ENCODE measurements at places on chromosomes 3 and 15.

GRCh38 chr3:23735535-23736326 is 70.0 kb upstream of the UBE2E1 start:
- no peak for DNase-seq

DNA sequence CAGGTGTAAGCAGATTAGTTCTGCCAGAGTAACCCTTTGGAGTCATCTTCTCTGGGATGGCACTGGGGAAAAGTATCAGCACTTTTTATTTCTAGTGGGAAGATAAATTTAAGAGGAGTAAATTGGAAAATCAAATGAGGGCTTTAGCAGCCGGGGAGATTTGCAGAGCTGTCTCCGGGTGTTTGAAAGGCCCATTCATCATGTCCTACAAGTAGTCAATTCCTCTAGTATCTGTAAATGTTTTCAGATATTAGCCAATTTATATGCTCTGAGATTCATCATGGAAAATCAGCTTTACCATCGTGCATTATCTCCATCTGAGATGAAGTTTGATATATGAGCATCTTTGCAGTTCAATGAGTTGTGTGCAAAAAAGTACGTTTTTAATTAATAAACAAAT is 93.6 kb downstream of the CDIN1 start:
- no peak for DNase-seq

GRCh38 chr3:127949446-127950055 is 34.5 kb downstream of the KBTBD12 start:
- DNase-seq = no peak

DNA sequence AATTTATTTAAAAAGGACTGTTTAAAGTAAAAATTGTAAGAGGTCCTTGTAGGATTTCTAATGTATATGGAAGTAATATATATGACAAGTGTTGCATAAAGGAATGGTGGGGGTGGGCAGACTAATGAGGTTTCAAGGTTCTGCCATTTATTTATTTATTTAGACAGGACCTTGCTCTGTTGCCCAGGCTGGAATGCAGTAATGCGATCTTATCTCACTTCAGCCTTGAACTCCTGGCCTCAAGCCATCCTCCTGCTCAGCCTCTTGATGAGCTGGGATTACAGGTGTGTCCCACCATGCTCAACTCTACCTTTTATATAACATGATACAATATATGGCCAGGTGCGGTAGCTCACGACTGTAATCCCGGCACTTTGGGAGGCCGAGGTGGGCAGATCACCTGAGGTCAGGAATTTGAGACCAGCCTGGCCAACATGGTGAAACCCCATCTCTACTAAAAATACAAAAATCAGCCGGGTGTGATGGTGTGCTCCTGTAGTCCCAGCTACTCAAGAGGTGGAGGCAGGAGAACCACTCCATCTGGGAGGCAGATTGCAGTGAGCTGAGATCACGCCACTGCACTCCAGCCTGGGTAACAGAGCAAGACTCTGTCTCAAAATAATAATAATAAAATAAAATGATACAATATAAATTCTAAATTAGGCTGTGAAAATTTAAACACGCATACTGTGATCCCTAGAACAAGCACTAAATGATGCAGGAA is 33.8 kb upstream of the IGF2BP2 start:
- no peak for DNase-seq

DNA sequence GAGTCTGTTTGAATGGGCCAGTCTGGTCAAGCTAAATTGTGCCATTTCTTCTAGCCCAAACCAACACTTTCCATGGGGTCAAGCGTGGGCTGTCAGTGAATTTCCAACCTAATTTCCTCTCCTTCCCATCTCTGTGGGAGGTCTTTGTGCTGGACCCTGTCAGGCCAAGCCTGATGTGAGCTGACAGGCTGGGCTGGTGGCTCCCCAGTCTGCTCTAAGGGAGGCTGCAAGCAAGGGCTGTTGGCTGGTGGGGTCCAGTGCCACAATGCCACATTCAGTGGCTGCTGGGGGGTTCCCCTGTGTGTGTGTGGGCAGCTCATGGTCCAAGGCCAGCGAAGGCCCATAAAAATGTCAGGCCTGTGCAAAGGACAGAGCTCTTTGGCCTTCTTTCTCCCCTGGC is 216.1 kb downstream of the OPA1 start:
- DNase-seq = no peak

- peak; percentile 65 for DNase-seq
Measured at GRCh38 chr3:195106418-195106906, 164.5 kb downstream of the XXYLT1 start.

DNA sequence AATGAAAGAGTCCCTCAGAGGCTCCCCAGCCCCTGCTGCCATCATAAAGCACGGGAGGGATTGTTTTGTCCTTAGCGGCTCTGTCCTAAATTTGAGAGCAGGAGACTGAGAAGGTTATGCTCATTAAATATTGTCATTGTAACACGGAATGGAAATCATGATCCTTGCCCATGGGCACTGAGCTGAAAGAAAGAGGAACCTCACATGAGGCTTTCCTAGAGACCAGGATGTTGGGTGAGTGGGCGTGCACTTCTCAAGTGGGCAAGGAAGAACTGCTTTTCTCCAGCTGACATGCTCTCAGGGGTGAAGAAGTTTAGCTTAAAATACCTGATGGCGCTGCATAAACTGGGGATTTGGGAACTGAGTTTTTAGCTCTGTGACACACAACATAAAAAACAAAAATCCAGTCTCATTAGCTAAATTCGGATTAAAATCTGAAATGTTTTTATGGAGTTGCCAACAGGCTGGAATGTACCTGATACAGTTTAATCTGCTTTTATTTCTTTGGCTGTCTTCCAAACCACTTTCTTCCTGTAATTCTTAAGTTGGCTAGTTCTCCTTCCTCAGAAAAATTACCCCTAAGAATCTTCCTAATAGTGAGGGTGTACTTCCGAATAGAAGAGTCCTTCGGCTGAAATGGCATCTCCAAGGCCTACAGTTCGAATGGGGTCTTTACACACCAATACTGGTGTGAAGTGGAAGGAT is 31.7 kb downstream of the ADPGK start:
- DNase-seq = peak; percentile 20

GRCh38 chr15:45187894-45188830 is at the start of gene SHF:
TSS of gene SHF (minus strand) at chr15:45187966. CDS start at chr15:45187951, 15 bp downstream.
- DNase-seq = peak; percentile 75

DNA sequence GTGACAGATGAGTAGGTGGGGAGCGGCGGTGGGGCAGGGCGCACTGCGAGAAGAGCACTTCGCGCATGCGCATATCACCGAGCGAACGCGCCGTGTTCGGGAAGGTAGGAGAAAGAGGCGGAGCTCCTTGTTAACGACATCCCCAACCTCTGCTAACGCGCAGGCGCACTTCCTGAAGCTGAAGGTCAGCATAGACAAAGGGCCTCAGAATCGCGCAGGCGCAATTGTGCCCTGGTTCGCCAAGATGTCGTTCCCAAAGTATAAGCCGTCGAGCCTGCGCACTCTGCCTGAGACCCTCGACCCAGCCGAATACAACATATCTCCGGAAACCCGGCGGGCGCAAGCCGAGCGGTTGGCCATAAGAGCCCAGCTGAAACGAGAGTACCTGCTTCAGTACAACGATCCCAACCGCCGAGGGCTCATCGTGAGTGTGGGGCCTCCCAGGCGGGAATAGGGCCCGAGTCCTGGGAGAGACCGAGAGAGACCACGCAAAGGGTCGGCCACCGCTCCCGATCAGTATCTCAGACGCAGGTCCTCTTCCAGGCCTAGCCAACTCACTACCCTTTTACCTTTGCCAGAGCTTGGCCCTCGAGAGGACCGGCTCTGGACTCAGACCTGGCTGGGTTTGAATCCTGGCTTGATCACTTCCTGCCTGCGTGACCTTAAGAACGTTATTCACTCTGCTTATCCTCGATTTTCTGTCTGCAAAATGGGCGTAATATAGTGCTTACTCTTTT is at the start of gene NDUFB4:
Gene NDUFB4, plus strand, starts transcription at position 221 of the 737 bp plus-strand sequence. Its CDS starts 24 bp downstream, at position 245.
- DNase-seq = peak; percentile 99

GRCh38 chr3:195005759-195006510 is 265.0 kb downstream of the XXYLT1 start:
- DNase-seq = no peak

DNA sequence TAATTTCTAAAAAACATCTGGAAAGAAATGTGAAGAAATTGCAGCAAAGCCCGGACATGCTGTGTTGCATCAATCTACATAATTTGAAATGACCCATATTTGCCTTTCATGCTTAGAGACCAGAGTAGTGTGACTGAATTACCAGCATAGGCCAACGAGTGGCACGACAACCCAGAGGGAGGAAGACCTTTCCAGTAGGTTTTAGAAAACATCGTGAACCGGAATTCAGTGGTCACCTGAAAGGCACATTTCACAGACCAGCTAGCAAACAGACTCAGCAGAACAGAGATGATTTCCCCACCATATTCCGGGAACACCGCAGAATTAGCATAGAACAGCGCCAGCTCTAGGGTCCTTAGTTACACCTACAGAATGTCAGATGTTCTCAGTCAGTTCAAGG is 620.0 kb upstream of the ZNF385D start:
- DNase-seq = no peak

GRCh38 chr3:160134454-160134853 is 90.8 kb upstream of the C3orf80 start:
- no peak for DNase-seq

Data from CD4-positive, alpha-beta T cell treated with Interleukin-15 for 1 hour (primary cell).